Vagina (tissue), 2 donors: ENCODE measurements at places on chromosomes 3 and 15. TPM values are rescaled to one million over a fixed set of nuclear protein-coding genes. Genes with fewer than 3 reads are reported as not detected.

DNA sequence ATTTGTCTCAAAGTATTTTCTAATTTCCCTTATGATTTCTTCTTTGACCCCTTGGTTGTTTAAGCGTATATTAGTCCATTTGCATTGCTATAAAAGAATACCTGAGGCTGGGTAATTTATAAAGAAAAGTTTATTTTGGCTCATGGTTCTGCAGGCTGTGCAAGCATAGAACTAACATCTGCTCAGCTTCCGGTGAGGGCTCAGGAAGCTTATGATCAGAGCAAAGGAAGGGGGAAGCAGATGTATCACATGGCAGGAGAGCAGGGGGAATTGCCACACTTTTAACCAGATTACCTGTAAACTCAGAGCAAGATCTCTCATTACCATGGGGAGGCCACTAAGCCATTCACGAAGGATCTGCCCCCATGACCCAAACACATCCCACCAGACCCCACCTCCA, 148.2 kb downstream of the PDE8A start:
- H3K4me3 ChIP-seq = no peak overlapping the region
- no peak for DNase-seq
- H3K36me3 ChIP-seq = peaks cover 34% of the 10 kb centered on the region
- H3K4me1 ChIP-seq = peaks cover 5% of the 10 kb centered on the region
- no peaks in the 10 kb centered on the region for H3K27me3 ChIP-seq

- H3K27ac ChIP-seq = no peak overlapping the region
- peaks cover 20% of the 10 kb centered on the region for H3K4me1 ChIP-seq
- no peaks in the 10 kb centered on the region for H3K27me3 ChIP-seq
- DNase-seq = no peak
These were observed 74.5 kb downstream of the TLE3 start for GRCh38 chr15:70023064-70023768.

Gene AMOTL2
- 60.6 TPM for total RNA-seq

Gene C3orf18
- total RNA-seq = 10.8 TPM

Gene PAQR9
- not detected for total RNA-seq
